GM23338 (cell line): ENCODE measurements at places on chromosomes 12 and 14. TPM values are rescaled to one million over a fixed set of nuclear protein-coding genes. Genes with fewer than 3 reads are reported as not detected.
A peak's percentile ranks its signal among the peaks of the same experiment; 100 is the strongest.

Gene ZNF384
- total RNA-seq: 30.2 and 35.9 TPM in 2 replicates

DNA sequence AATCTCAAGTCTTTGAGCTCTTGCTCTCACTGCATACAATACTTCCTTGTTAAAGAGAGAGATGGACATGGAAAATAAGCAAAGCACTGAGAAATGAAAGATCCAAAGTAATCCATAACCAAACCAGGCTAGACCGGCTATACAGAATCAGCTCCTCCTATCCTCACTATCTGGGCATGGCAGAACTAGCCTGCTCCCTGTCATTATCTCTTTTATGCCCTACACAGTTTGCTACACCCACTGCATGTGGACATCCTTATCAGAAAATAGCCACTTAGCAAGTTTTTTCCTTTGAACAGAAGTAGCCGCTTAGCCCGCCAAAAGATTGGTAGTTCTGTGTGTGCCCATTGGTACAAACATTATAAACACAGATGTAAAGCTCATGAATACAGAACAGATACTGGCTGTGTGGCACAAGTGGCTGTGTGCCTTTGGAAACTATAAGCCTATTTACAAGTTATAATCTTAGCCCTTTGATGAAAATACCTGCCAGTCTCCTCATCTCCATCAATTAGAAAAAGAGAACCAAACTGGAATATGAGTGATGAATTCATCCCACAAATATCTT, 34.7 kb downstream of the SPTB start:
- peaks cover 22% of the 10 kb centered on the region for H3K4me1 ChIP-seq
- no peak overlapping the region for H3K4me3 ChIP-seq
- no peaks in the 10 kb centered on the region for H3K36me3 ChIP-seq
- H3K27me3 ChIP-seq: no peaks in the 10 kb centered on the region
- no peak for DNase-seq

Gene HOXC13
- 0.10 TPM in 1 of 2 replicates, not detected in the other for total RNA-seq

DNA sequence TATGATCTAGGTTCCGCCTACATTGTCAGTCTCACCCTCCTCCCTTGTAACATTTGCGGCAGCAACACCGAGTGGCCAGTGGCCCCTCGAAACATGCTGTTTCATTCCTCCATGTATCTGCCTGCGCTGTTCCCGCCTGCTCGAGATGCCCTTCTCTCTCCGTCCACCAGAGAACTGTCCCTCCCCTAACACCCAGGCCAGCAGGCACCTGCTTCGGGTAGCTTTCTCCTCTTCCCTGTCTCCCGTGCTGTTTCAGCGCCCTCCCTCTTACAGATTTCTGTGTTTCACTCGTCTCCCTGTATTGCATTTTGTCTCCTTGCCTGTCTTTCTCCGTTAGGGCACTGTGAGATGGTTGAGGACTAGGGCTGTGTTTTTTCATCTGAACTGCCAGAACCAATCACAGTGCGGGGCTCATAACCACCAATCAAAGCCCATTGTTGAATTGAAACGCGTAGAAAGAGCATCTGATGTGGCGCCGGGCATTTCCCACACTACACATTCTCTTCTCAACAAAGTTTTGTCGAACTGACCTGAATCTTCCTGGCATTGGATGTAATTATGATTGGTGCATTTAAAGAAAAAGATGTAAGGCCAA, 40.9 kb upstream of the ELK3 start:
- no peaks in the 10 kb centered on the region for H3K36me3 ChIP-seq
- H3K27me3 ChIP-seq: no peaks in the 10 kb centered on the region
- no peak overlapping the region for H3K4me3 ChIP-seq
- peak; percentile 26 for DNase-seq
- H3K27ac ChIP-seq: no peak overlapping the region

DNA sequence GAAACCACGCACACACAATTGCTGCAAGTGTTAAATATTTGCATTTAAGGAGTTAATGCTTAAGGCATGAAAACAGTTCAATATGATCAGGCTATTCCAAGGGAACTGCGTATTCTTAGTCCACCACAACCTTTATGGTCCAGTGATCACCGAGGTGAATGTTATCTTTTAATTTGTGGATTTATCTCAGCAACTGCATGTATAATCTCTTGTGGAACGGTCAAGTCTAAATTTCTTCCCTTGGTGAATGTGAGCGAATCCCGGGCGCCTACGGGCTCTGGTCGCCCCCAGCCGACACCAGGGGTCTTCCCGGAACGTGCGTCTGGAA, 999 bp upstream of the AK7 start:
- H3K4me1 ChIP-seq: peaks cover 9% of the 10 kb centered on the region
- H3K4me3 ChIP-seq: peak overlapping the region; percentile 92
- H3K36me3 ChIP-seq: peaks cover under 1% of the 10 kb centered on the region; the same call in 1 of the 2 replicates
- H3K27me3 ChIP-seq: peaks cover 32% of the 10 kb centered on the region
- H3K27ac ChIP-seq: no peak overlapping the region

- H3K36me3 ChIP-seq: no peaks in the 10 kb centered on the region
- DNase-seq: no peak
- no peak overlapping the region for H3K27ac ChIP-seq
- H3K4me1 ChIP-seq: peaks cover 7% of the 10 kb centered on the region; the same call in 1 of the 2 replicates
- H3K4me3 ChIP-seq: no peak overlapping the region
- H3K27me3 ChIP-seq: no peaks in the 10 kb centered on the region
Measured at GRCh38 chr14:79248771-79249170, 962.5 kb downstream of the DIO2 start.

DNA sequence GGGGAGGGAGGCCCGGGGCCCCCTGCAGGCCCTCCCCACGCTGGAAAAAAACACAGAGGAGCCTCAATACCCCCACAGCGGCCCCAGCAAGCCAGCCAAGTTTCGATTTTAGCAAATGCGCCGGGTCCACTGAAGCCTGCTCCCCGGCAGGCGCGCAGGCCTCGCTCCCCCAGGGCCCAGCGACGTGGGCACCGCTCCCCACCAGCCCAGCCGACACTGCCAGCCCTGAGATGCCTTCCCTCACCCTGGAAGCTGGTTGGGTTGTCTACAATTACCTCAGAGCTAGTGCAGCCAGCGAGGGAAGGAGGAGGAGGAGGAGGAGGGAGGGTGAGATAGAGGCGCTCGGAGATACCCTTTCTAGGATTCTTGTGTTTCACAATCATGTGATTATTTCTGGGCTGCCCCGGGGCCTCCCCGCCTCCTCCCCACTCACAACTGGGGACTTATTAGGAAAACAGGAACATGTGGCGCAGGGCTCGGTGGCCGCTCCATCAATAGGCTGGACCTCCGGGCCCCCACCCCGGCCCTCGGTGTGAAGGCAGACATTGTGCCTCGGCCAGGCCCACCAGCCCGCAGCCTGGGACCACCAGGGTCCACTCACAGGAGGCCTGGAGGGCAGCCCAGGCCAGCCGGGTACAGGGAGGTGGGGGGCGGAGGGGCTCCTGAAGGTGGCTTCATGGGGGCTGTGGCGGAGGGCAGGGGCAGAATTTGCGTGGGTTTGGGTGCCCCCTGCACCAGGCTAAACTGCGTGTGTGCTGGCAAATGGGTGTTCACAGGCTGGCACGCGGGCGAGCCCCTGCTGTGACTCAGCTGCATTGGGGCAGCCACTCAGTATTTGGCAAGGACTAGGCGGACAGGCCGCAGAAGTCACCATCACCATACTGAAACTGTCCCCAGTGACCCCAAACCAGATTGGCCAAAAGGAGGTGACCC, 109.9 kb downstream of the NCOR2 start:
- H3K27me3 ChIP-seq: no peaks in the 10 kb centered on the region
- no peaks in the 10 kb centered on the region for H3K4me1 ChIP-seq
- H3K27ac ChIP-seq: no peak overlapping the region
- H3K36me3 ChIP-seq: no peaks in the 10 kb centered on the region

Gene MYF5
- total RNA-seq: not detected in 2 replicates

- H3K4me1 ChIP-seq: peaks cover 46% of the 10 kb centered on the region
- H3K4me3 ChIP-seq: no peak overlapping the region
- no peaks in the 10 kb centered on the region for H3K27me3 ChIP-seq
- DNase-seq: no peak
- no peaks in the 10 kb centered on the region for H3K36me3 ChIP-seq
Measured at GRCh38 chr12:71195338-71195896, 37.6 kb upstream of the TSPAN8 start.

DNA sequence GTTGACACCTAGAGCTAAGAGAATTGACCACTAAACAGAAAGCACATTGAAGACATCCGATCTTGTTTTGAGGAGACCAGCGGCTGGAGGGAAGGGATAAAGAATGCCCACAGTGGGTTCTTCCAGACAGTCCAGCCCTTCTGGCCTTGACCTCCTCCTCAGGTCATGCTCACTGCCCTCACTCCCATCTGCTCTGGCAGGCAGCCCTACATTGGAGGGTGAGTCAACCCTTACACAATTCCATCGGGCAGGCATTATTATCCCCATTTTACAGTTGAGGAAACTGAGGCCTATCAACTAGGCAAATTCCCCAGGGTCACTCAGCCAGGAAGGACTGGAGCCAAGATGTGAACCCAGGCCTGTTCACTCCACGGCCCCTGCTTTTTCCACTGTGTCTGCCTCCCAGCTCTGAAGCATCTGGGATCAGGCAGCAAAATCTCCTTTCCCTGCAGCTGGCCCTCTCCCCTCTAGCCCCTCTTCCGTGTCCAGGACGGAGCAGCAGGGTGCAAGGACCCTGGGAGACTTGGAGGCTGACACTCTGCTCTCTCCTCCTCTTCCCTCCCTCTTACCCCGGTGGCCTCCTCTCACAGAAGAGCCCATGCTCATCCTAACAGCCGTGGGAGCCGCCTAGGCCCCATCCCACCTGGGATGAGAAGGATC, 5.3 kb downstream of the SCNN1A start:
- no peak for DNase-seq
- peak overlapping the region; percentile 33; the same call in 1 of the 2 replicates for H3K4me3 ChIP-seq
- no peaks in the 10 kb centered on the region for H3K27me3 ChIP-seq
- H3K36me3 ChIP-seq: no peaks in the 10 kb centered on the region

DNA sequence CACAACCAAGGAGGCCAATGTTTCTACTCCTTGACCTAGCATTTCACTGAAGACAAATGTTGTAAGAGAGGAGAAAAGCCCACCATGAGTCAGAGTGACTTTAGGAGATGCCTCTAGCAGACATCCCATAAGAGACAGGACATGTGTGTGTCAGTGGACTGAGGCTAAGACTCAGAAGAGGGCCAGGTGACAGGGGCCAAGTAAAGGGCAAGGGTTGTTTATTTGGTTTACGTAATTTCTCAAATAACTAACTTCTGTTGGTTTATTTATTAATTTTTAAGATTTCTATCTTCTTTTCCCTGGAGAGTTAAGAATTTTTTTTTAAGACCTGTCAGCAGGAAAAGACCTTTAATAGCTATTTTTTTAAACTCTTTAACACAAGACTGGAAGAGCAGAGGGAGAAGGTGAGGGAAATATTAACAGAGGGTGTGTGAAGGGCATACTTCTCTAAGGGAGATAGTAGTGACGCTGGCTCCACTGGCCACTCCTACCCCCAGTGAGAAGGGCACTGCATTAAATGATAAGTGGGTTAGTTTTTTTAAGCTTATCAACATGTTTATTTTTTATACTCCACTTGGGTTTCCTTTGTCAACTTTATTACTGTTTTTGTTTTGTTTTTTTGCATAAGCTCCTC, 3.4 kb downstream of the PNP start:
- no peak for DNase-seq
- H3K36me3 ChIP-seq: peaks cover 45% of the 10 kb centered on the region
- peak overlapping the region; percentile 28; the same call in 1 of the 2 replicates for H3K27ac ChIP-seq
- no peak overlapping the region for H3K4me3 ChIP-seq
- no peaks in the 10 kb centered on the region for H3K27me3 ChIP-seq
- H3K4me1 ChIP-seq: peaks cover 19% of the 10 kb centered on the region

DNA sequence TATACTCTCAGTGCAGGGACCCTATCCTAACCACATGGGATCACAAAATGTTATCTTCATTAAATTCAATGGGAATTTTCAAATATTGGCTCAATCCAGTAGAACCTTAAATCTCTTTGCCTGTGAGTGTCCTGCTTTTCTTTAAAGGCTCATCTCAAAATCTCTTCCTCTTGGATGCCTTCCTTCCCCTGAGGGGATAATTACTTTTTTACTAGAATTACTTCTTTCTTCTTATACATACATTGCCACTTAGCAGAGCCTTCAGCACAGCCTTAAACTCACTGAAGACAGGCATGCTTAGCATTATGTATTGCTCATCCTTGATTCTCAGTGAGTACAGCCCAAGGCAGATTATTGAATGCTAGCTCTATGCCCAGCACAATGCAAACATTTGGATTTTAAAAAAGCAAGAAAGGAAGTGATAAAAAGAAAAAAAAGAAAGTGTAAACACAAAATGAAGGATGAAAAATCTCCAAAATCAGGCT, 1918.0 kb upstream of the FLRT2 start:
- H3K27ac ChIP-seq: no peak overlapping the region
- DNase-seq: no peak
- no peaks in the 10 kb centered on the region for H3K27me3 ChIP-seq
- no peaks in the 10 kb centered on the region; the same call in 1 of the 2 replicates for H3K4me1 ChIP-seq
- H3K36me3 ChIP-seq: no peaks in the 10 kb centered on the region

DNA sequence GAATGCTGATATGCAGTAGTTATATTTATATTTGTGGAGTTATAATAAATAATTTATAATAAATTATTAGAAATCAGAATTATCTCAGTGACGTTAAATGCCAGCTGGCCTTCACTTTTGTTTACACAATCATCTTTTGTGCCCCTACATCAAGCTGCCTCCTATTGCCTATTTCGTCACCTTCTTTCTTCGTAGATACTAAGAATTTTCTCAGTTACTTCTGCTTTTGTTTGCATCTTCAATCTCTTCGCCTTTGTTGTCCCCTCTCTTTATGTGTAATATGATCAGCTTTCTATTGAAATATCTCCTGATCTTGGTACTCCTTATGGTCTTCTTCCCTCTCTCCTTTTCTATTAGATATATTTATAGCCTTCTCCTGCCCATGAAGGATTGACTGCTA, 197.0 kb downstream of the ERC1 start:
- no peak for DNase-seq
- no peaks in the 10 kb centered on the region for H3K27me3 ChIP-seq
- H3K4me1 ChIP-seq: peaks cover 13% of the 10 kb centered on the region
- H3K27ac ChIP-seq: no peak overlapping the region
- no peak overlapping the region for H3K4me3 ChIP-seq
- no peaks in the 10 kb centered on the region for H3K36me3 ChIP-seq

Gene ACSS3
- total RNA-seq: 22.5 and 28.9 TPM in 2 replicates

GRCh38 chr14:30698463-30698862, 76.3 kb downstream of the SCFD1 start:
- no peaks in the 10 kb centered on the region for H3K4me1 ChIP-seq
- DNase-seq: no peak
- H3K4me3 ChIP-seq: no peak overlapping the region
- no peaks in the 10 kb centered on the region; the same call in 1 of the 2 replicates for H3K36me3 ChIP-seq

- H3K4me3 ChIP-seq: no peak overlapping the region
- no peaks in the 10 kb centered on the region for H3K36me3 ChIP-seq
- peaks cover 14% of the 10 kb centered on the region for H3K4me1 ChIP-seq
- no peak overlapping the region for H3K27ac ChIP-seq
- H3K27me3 ChIP-seq: no peaks in the 10 kb centered on the region
- no peak for DNase-seq
Measured at GRCh38 chr14:105023791-105024480, 3.1 kb upstream of the CDCA4 start.
